ENCODE measurements at places on chromosomes 13 and 19.

DNA sequence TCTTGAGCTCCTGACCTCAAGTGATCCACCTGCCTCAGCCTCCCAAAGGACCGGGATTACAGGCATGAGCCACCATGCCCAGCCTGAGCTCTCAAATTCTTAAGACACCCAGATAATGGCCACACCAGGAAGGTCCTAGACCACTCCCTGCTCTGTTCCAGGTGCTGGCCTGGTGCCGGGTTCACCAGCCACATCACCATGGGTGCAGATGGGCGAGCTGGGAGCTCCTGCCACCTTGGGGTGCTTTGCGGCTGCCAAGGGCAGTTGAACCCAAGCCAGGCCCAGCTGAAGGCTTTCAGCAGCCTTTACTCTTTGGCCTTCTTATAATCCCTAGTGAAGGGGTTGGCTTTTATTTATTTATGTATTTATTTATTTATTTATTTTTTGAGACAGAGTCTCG is 4.9 kb downstream of the HPN start:
- DNase-seq, result no peak

GRCh38 chr19:8397271-8397670 is 7.1 kb downstream of the RAB11B start:
- no peak for DNase-seq

- no peak for DNase-seq
Measured at GRCh38 chr19:6484831-6485230, 3.2 kb upstream of the DENND1C start.

GRCh38 chr19:50669302-50670101 is 20.3 kb downstream of the C19orf81 start:
- DNase-seq, result peak; percentile 6

DNA sequence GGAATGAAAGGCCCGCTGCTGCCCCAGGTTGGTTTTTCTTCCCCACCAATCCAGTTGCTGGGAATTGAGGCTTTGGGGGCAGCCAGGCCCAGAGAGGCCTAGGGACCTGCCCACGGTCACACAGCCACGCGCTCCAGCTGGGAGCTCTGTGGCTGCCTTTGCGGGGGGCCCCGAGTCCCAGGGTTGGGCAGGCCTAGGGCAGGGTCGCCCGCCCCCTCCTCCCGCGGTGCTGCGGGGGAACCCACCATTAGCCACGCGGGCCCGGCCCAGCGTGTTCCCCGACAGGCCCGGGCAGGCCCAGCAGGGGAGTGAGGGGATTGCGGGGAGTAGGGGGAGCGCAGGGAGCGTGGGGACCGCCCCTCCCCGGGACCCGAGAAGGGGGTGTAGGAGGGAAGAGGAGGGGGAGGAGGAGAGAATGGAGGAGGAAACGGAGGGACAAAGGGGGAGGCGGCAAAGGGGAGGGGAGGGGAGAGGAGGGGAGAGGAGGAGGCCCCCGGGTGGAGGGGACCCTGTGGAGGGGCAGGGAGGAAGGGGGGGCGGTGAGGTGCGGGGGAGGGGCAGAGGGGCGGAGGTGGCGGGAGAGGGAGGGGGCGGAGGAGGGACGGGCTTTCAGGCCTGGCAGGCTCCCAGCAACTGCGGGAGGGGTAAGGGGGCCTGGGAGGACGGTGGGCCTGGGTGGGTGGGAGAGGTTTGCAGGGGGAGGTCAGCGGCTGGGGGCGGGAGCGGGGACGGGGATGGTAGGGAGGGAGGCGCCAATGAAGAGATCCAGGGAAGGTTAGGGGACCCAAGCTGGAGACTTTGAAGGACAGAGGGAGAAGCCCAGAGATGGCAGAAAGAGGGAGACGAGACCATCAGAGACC is 12.9 kb upstream of the TLE2 start:
- no peak for DNase-seq

- no peak for DNase-seq
Measured at GRCh38 chr13:92429231-92429630, 797.4 kb upstream of the GPC6 start.

DNA sequence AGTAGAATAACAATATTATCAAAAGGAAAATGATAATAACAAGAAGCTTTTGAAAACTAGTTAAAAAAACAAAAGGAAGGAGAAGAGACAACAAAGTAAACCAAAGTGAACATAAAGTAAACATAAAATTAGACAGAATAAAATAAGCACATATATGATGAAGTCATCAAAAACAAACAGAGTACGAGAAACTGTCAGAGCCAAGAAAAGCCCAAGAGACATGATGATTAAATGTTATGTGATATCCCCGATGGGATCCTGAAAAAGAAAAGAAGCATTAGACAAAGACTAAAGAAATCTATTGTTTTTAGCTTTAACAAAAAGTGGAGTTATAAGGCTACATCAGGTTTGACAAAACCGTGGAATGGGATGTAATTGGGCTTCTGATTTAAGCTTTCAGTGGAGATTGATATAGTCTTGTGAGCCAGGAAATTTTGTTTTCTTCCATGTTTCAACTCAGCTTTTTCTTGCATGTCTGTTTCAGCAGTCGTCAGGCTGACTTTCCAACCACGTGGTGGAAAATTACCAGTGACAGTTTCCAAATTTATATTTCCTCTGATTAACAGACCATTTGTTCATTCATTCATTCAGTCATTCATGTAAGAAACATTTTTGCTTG is 64.9 kb downstream of the KL start:
- DNase-seq, result no peak

DNA sequence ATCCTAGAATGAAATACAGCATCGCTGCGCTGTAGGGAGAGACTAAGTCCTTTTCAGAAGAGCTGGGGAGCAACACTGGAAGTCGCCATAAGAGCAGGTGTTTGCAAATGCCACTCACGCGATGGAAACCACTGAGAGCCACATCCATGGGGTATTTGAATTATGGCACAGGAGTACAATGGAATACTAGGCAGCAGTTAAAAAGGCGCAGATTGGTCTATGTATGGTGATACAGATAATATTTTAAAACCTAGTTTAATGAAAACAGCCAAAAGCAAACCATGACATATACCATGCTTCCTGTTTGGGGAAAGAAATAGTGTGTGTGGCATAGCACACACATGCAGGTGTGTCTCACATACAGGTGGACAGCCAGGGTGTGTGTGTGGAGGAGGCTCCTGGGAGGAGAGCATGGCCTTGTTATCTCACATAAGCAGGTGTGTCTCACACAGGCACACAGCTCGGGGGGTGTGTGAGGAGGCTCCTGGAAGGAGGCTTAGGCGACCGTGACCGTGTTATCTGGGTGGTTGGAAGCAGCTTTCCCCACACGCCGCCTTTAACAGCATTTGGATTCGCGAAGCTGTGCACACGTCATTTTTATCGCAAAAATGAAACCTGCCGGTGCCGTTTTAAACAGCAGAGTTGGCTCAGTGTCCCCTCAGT is 33.6 kb downstream of the ADPRHL1 start:
- DNase-seq, result no peak

DNA sequence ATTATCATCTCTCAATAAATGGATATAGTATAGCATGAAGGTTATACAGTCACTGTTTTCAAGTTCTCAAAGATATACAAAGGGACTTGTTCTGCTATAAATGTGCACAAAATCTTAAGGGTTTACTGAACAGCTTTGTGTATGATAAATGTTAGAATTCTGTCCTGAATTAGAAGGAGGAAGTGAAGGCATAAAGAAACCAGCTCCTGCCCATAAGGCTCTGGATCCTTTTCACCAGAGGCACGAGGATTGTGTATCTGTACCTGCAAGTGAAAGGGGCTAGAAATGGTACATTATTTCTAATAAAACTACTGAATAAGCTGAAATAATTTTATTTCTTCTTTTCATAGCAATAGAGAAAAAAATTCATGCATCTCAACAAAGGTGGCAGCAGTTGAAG is 32.4 kb downstream of the PHF11 start:
- DNase-seq, result no peak

DNA sequence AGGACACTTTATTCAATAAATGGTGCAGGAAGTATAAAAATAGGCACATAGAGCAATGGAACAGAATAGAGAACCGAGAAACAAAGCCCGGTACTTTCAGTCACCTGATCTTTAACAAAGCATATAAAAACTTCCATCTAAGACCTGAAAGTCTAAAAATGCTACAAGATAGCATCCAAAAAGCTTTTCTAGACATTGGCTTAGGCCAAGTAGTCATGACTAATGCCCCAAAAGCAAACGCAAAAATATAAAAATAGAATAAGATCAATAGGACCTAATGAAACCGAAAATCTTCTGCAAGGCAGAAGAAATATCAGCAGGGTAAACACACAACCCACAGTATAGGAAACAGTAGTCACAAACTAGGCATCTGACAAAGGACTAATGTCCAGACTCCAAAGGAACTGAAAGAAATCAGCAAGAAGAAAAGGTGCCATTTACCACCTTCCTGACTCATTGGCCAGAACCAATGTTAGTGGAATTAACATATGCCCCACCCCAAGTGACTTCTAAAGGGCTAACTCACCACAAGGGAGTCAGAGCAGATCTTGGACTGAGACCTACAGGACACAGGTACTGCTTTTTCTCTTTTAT is 40.8 kb upstream of the CEACAM21 start:
- DNase-seq, result no peak

- DNase-seq, result no peak
Measured at GRCh38 chr19:36528921-36529518, 949 bp upstream of the ZNF260 start.

GRCh38 chr13:70795484-70795883 is 687.2 kb upstream of the KLHL1 start:
- DNase-seq, result peak; percentile 30

GRCh38 chr19:7845390-7846154 is 15.6 kb downstream of the EVI5L start:
- no peak for DNase-seq

DNA sequence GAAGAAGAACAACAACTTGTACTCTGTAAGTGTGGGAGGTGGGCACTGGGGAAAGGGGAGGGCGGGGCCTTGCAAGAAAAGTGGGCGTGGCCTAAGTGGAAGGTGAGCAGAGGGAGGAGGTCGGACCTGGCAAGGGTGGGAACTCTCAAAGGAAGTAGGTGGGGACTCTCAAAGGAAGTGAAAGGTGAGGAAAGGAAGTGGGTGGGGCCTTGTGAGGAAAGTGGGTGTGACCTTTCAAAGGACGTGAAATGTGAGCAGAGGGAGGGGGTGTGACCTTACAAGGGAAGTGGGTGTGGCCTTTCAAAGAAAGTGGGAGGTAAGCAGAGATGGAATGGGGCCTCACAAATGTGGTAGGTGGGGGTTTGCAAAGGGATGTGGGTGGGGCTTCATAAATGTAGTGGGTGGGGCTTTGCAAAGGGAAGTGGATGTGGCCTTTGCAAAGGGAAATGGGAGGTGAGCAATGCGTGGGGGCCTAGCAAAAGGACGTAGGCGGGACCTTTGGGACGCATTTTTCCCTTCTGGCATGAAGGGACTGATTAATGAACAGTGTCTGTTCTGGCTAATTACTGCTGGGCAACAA is 25.9 kb downstream of the ACSBG2 start:
- no peak for DNase-seq

GRCh38 chr13:46490129-46490528 is 62.8 kb upstream of the LRCH1 start:
- DNase-seq, result no peak

- peak; percentile 16 for DNase-seq
Measured at GRCh38 chr13:40665126-40666044, 1.1 kb downstream of the FOXO1 start.

DNA sequence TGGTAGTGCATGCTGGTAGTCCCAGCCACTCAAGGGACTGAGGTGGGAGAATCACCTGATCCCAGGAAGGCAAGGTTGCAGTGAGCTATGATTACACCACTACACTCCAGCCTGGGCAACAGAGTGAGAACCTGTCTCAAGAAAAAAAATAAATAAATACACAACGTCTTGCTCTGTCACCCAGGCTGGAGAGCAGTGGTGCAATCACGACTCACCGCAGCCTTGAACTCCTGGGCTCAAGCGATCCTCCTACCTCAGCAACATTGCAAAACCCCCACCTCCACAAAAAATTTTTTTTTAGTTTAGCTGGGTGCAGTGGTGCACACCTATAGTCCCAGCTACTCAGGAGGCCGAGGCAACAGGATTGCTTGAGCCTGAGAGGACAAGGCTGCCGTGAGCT is 8.8 kb downstream of the TPM4 start:
- DNase-seq, result no peak

DNA sequence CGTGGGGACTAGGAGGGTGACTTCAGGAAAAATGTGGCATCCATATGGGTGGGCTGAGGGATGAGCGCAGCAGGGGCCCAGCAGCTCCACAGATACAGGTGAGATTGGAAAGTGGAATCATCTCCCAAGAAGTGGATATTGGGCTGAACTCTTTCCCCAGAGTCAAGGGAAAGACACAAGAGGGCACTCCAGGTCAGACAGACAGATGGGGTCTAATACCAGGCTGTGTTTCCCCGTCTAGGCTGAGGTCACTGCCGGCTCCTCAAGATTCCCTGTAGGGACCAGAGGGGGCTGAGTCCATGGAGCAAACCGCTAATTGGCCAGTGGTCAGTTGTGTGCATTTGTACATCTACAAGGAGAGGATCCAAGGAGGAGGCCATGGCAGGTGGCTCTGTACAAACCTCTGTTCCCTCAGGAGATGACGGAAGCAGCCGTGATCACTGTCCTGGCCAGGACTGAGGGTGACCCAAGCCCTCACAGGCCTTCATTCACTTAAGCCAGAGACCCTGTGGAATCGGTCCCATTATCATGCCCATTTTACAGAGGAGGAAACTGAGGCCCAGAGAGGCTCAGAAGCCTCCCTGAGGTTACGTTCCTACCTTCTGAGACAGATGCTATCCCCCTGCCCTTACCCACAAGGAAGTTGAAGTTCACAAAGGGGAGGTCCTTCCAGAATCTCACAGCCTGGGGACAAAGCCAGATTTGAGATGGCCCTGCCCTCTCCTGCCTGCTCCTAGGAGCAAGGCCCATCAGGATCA is 14.9 kb upstream of the IGLON5 start:
- DNase-seq, result no peak

DNA sequence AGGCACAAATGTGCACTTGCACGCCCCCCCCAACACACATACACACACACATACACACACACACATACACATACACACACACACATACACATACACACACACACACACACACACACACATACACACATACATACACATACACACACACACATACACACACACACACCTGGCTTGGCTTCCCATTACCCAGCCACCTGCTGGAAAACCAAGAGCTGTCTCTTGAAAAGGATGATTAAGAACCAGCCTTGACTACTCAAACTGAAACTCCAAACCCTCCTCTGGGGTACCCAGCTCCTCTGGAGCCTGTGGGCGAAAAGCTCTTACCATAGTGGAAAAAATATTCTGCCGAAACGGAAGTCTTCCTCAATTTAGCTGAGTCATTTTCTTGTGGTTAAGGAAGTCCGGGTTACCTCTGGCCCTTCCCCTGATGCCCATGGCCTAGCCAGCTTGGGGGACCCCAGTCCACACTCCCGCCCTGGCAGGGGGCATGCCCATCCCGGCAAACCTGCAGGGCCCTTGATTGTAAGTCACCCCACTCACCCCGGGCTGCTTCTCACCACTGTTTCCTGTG is 21.9 kb downstream of the CEBPA start:
- no peak for DNase-seq
